ENCODE measurements at places on chromosomes 5 and 9.

DNA sequence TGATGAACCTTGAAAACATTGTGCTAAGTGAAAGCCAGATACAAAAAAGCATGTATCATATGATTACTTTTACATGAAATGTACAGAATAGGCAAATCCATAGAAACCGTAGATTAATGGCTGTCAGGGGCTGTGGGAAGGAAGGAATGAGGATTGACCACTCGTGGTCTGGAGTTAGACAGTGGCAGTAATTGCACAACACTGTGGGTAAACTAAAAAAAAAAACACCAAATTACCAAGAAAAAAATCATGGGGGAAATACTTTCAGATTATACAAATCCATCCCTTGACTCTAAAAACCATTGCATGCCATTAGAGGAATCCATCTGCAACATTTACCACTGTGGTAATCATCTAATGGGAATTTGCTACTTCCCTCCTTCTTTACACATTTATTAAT is 140.0 kb downstream of the SIL1 start:
- DNase-seq: no peak

- DNase-seq: no peak
These were observed 136.0 kb upstream of the NREP start for GRCh38 chr5:111892949-111893348.

- no peak for DNase-seq
These were observed 73.7 kb upstream of the MTAP start for GRCh38 chr9:21728781-21729180.

DNA sequence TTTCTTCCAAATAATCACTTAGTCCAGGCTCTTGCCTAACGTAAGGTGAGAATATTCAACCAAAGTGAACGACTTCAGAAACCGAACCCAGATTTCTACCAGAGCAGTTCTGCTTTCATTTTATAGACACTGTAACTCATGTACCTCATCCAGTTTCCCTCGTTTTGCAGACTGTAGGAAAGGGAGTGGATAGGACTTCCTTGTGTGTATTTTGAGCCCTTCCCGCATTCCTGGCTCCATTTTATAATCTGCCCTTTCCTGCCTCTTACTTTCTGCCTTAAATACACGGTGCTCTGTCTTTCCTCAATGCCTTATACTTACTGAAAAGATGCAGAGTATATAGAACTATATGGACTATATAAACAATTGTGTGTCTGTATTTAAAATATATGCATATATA is 20.8 kb downstream of the MINAR2 start:
- DNase-seq: no peak

GRCh38 chr5:15901151-15901550 is 278.4 kb downstream of the MARCHF11 start:
- DNase-seq: no peak

DNA sequence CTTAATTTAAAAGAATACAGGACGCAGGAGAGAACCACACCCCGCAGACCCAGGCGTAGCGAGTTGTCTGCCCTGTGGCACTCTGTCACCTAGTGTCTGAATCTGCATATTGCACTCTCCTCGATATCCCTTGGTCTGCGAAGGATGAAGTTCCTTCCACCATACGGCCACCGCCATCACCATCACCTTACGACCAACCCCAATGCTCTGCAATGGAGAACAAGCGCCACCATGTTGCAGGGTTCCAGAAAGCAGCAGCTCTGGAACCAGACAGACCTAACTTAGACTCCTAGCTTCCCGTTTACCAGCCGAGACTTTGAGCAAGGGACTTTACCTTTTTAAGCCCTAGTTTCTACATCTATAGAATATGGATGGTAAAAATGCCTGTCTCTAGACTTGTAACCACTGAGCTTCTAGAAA is 77.4 kb upstream of the DMRT1 start:
- no peak for DNase-seq

DNA sequence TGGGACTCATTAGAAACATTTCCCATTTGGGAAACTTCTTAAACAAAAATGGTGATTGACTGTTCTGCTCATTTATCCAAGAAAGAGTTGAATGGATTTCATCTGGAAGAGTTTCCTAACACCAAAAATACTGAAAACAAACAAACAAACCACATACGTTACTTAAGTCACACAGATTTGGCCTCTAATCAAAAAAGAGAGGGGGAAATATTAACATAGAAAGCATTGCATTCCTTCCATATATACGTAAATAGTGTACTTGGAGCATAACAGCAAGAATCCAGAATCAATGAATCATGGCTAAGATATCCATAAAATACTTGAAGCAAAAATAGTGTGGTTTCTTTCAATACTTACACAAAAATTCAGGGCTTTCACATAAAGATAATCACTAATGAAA is 189.8 kb upstream of the MAP3K1 start:
- no peak for DNase-seq

- DNase-seq: no peak
These were observed 203.5 kb upstream of the IER5L start for GRCh38 chr9:129381481-129381957.

- DNase-seq: no peak
These were observed 11.8 kb upstream of the TCOF1 start for GRCh38 chr5:150345716-150346115.

DNA sequence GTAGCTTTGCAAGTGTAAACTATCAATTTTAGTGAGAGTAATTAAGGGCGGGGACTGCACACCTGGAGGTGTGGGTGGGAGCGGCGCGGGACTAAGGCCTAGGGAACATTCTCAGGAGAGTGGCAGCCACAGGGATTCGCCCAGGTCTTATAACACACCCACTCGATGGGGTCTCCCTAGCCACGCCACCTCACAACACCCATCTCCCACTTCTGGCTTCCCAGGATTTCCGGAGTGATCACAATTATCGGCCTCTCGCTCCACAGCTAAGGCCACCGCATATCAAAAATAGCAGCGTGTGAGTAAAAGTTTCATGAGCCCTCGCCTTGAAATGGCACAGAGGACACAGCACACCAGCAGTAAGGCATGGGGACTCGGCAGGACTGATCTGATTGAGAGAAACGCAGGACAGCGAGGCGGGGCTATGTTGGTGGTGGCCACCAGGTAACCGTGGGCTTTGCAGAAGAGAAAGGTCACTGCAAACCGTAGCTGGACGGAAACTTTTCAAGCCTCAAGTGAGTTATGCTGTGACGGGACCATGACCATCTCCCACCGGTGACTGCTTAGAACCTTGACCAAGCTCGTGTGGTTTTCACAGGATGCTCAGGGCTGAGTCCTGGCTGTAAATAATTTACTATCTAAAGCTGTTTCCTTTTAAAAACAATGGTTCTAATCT is 1.1 kb upstream of the LPAR1 start:
- DNase-seq: no peak

Data from NCI-H187 (cell line).